ENCODE measurements at places on chromosomes 12 and 14.

GRCh38 chr12:67331123-67331522 is 62.0 kb downstream of the CAND1 start:
- no peak for DNase-seq

GRCh38 chr12:121996050-121996944 is 25.4 kb upstream of the BCL7A start:
- no peak for DNase-seq

- no peak for DNase-seq
Observed at GRCh38 chr12:124851342-124851741, 12.3 kb downstream of the SCARB1 start.

DNA sequence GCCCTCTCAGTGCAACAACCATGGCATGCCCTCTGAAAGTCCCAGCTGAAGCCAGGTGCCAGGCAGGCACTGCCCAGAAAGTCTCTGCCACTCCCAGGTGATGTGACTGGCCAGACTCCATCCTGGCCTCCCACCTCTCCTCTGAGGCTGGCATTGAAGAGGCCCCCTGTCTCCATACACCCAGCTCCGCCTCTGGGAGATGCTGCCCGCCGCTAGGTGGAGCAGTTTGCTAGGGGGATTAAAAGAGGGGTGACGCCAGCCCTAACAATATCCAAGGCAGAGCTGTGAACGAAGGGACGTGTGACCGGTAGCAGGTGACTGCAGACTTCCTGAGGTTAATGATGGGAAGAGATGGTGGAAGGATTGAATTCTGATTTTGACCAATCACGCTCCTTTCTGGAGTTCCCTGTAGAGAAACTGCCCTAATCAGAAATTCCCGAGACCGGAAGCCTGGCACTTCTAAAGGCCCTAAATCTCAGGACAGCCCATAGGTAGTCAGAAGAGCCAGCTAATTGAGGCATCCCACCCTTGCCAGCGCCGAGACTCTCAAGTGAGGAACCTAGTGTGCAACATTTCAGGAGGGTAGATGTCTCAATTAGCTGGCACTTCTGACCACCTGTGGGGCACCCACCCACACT is 8.3 kb upstream of the PLEK2 start:
- no peak for DNase-seq

DNA sequence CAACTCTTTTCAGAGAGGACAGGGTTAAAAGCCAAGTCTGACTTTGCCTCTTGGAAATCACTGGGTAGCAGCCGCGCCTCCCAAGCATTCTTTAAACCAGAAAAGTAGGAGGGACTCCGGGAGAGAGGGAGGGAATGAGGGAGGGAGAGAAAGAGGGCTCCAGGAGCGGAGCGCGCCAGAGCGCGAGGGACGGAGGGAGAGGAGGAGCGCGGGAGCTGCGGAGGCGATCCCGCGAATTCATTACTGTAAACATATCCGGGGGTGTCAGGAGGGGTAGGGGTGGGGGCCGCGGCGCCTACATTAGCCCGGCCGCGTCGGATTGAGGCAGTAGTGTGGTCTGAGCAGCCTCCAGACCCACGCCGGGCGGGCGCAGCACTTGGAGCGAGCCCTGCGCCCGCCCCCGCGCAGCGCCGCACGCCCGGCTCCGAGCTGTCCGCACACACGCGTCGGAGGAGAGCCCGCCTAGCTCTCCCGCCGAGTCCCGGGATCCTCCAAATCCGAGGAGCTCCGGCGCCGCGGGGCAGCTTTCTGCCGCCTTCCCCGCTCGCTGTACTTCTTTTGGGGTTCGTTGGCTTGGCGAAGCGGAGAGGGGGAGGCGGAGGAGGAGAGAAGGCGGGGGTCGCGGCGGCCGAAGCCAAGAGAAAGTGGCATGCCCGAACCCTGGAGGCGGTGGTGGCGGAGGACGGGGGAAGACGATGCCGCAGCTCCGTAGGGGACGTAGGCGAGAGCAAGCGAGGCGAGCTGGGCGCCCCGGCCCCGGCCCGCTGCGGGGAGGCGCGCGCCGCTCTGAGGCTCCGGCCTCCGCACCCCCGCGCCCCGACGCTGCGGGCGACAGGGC is 3.3 kb downstream of the FLRT2 start:
- no peak for DNase-seq

- no peak for DNase-seq
Observed at GRCh38 chr12:70121562-70121961, 121.7 kb upstream of the CNOT2 start.

DNA sequence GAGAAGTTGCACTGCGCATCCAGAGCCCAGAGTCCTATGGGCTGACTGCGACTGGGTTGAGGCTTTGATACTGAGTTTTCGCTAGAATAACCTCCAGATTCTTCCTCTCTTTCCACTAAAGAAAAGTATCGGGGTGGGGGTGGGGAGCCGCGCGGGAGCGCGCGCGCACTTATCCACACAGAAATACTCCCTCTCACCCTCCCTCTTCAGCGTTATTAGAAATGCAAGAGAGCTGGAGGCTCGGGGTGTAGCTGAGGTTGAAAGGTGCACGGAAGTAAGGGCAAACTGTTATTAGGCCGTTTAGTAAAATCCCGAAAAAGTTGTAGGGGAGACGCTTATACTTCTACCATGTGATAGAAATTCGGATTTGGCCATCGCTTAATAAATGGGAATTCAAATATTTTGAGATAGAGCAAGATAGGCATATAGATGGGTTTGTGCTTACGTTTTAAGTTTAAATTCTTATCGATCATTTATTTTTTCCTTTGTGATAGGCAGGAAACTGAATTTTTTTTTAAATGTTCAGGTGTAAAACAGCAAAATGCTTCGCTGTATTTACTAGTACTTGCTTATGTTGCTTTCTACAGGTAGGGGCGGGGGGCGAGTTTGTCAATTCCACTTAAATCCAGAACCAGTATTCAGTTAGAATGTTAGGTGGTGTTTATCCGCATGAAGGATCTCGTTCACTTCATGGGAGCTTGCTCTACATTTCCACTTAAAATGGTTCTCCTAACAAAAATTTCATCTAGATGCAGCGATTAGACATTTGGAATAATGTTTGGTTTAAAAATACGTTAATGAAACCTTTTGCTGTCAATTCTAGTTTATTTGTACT is 1.1 kb downstream of the ARHGAP5 start:
- DNase-seq, result no peak

DNA sequence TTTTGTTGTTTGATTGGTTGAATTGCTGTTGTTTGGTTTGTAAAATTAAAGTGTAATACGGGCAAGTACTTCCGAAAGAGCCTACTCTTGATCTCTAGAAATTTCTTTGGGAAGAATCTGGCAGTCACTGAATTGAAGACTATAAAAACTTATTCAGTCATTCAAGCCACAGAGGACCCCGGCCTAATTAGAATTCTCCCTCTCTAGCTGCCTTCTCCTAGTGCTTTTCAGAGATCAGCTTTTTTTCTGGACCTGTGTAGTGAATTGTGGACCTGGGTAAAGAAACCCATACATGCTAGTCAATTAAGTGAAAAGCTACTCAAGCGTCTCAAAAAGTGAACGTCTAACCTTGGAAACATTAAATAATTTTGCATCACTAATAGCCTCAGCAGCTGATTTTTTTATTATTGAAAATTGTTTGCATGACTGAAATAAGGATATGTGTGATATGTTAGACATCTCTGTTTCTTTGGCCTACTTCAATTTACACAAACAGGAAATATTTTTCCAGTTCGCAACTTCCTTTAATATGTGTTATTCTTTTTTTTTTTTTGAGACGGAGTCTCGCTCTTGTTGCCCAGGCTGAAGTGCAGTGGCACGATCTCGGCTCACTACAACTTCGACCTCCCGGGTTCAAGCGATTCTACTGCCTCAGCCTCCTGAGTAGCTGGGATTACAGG is 27.2 kb downstream of the EFCAB11 start:
- no peak for DNase-seq

- DNase-seq, result no peak
Observed at GRCh38 chr12:44143175-44143574, 307.3 kb downstream of the TMEM117 start.

Data from stimulated activated CD4-positive, alpha-beta T cell treated with anti-CD3 and anti-CD28 coated beads, Interleukin-1b, Interleukin-23, amount 100 ng/mL, for 1 hour (primary cell).